ENCODE measurements at places on chromosomes 5 and 9.

DNA sequence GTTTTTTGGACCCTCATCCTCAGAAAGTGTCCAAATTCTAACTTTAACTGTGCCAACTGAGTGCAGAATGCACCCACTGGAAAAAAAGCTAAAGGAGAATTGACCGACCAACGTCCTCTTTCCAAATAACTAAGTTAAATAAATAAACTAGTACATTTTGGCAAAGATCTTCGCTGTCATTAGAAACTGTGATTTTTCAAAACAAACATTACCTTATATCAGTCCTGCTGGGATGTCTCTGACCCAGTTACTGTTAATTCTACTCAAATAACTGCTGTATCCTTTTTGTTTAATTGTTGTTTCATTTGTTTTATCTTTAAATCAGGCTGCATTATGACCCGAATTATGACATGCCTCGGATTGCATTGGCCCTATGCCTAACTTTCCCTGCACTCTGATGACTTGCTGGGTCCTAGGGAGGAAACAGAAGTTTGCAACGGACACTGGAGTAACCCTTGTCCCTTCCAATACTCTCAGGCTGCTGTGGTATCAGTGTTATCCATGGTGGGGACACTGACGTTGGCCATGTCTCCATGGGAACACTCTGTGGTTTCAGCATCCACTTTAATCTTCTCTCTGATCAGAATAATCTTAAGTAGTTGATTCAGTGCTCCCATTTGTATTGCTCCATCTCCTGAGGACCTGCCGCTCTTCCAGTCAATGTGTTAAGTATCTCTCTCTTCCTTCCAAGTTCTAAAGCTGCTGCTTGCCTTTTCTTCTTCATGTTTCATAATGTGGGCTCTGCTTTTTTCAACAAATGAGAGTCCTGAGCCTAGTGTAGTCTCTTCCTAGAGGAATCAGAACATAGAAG is 11.1 kb upstream of the IFNA5 start:
- no peak for DNase-seq

GRCh38 chr5:100722657-100723056 is 180.4 kb downstream of the ST8SIA4 start:
- DNase-seq: no peak

DNA sequence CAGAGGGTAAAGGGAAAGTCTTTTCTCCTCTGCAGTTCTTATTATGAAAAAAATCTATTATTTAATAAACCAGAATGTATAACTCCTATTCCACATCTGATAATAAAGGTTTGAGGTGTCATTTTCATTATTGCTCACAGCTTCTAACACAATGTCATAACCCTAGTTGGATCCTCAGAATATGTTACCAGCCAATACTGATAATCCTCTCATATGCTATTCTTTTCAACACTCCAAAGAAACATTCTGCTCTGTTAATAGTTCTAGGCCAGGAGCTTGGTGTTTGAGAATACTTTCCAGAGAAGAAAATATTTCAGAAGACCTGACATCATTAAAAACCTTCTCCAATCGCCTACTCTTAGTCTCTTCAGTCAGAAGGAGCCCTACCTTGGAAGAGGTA is 127.1 kb downstream of the PIK3R1 start:
- no peak for DNase-seq

GRCh38 chr5:150081541-150082283 is 4.6 kb downstream of the CSF1R start:
- DNase-seq: no peak

GRCh38 chr5:93044859-93045666 is 536.0 kb downstream of the NR2F1-AS1 start:
- no peak for DNase-seq
